ENCODE measurements at places on chromosomes 16 and 17. TPM values are rescaled to one million over a fixed set of nuclear protein-coding genes. Genes with fewer than 3 reads are reported as not detected.

KRT33A gene
- total RNA-seq: not detected

DNA sequence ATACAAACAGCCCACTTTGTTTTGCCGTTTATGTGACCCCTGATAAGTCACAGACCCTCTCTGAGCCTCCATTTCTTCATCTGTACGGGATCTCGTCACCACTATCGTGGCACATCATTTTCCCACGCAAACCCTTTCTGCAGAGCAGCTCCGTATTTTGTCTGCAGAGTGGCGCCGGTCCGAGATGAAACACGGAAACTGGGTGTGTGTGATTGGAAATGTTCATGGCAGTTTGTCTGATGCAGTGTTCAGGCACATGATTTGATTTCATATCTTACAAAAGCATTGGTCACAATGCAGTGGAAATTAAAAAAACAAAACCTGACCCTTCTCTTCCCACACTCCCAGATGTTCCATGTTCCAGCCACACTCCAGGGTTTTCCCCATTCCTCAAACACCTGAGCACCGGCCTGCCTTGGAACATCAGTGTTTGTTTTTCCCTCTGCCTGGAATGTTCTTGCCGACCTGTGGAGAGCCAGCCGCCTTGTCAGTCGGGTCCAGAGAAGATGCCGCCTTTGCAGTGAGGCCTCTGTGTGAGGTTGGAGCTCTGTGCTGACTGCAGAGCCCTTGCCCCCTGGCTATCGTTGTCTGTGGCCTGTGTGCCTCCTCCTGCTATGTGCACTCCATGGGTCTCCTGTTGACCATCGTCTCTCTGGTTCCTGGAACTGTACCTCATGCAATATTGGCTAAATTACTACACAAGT is 39.2 kb downstream of the NT5M start:
- no peak overlapping the region for H3K4me3 ChIP-seq
- no peaks in the 10 kb centered on the region for H3K36me3 ChIP-seq
- H3K4me1 ChIP-seq: no peaks in the 10 kb centered on the region
- no peaks in the 10 kb centered on the region for H3K27me3 ChIP-seq

DNA sequence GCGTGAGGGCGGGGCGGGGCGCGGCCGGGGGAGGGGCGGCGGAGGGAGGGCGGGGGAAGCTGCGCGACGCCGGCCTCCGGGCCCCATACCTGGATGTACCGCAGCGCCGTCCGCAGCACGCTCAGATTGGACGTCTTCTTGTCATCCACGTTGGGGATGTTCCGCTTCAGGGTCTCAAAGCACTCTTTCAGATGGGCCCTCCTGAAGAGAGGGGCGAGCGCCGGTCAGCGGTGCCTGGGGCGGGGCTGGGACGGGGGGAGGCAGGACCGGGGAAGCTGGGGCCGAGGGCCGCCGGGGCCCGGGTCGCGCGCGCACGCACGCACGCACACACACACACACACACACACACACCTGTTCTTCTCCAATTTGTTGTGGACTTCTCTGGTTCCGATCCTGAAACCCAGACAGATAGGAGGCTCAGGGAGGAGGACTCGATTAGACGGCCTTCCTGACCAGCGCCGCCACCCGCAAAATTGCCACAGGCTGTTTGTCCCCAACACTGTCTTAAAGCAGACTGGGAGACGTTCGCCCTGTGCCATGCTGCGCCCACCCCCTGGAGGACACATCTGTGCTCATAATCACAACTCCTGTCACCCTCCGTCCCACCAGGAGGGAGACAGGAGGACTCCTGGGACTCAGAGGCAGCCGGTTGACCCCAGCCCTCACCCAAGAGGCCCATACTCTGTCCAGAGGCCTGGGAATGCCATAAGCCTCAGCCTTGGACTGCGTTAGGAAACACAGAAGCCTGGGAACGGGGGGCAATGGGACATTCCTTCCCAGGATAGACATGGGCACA is 6.7 kb downstream of the MNT start:
- H3K27me3 ChIP-seq: no peaks in the 10 kb centered on the region
- peak overlapping the region; percentile 84 for H3K27ac ChIP-seq
- peak; percentile 28 for DNase-seq
- peak overlapping the region; percentile 80 for H3K4me3 ChIP-seq
- no peaks in the 10 kb centered on the region for H3K36me3 ChIP-seq

TNK1 gene
- 3.7 TPM for total RNA-seq

CD79B gene
- 40.9 TPM for total RNA-seq

DNA sequence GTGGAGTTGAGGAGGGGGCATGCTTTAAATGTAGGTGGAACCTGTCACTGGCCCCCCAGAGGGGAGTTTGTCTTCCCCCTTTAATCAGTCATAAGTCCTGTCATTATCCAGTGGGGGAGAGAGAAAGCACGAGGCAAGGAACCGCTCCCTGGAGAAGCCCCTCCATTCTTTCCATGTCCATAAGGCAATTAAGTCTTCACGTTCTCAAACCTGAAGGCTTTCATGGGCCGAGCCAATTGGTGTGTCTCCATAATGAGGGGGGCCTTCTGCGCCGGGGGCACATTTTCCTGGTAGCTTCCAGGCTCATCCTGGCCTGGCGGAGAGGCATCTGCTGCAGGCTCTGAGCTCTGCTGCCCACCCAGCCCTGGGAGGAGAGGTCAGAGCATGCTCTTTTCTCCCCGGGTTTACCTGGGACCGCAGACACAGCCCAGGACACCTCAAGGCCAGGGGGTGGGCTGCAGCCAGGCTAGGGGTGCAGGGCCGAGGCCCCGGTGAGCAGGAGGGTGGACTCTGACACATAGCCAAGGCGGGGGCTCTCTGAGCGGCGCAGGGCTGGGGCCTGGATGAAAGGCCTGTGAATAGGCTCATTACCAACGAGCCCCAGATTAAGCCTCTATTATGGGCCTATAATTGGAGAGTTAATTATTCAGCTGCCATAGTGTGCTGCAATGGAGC is 42.5 kb downstream of the C16orf78 start:
- H3K4me1 ChIP-seq: no peaks in the 10 kb centered on the region
- H3K27ac ChIP-seq: no peak overlapping the region
- DNase-seq: no peak
- H3K27me3 ChIP-seq: no peaks in the 10 kb centered on the region
- H3K36me3 ChIP-seq: no peaks in the 10 kb centered on the region

KRT9 gene
- not detected for total RNA-seq

All from activated CD4-positive, alpha-beta memory T cell treated with anti-CD3 and anti-CD28 coated beads for 36 hours (primary cell).